ENCODE measurements at places on chromosomes 2 and 18. TPM values are rescaled to one million over a fixed set of nuclear protein-coding genes. Genes with fewer than 3 reads are reported as not detected.
A peak's percentile ranks its signal among the peaks of the same experiment; 100 is the strongest.

- DNase-seq: no peak
Measured at GRCh38 chr2:165610591-165611029, 141.1 kb downstream of the CSRNP3 start.

DNA sequence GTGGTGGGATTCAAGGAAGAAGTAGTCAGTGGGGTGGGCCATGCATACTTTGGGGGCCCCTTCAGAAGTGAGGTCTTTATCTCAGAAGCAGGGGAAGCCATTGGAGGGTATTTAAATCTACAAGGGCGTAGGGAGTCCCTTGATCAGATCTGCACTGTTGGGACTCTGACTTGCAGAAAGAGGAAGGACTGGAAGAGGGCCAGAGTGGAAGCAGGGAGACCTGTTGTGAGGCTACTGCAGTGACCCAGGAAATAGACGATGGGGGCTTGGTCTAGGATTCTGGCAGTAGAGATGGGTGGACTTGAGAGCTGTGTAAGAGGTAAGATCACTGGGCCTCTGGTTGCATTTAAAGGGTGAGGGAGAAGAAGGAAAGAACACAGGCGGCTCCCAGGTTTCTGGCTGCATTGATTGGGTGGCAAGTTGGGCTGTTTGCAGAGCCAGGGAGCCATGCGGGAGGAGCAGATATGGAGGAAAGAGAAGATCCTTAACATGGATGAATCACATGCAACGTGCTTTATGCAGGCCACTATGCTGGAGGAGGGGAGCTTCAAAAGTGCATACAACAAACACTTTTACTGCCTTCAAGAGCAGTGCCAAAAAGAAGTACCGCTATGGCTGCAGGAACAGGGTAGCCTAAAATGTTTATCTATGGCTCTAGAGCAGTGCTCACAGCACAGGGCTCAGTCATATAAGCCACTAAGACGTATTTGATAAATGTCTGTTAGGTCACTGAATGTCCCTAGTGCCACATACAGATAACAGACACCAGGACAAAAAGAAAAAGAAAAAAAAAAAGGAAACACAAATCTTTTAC, 2.3 kb downstream of the SFXN5 start:
- no peak for DNase-seq

- no peak for DNase-seq
Measured at GRCh38 chr2:133571249-133571648, 3.0 kb upstream of the NCKAP5 start.

DNA sequence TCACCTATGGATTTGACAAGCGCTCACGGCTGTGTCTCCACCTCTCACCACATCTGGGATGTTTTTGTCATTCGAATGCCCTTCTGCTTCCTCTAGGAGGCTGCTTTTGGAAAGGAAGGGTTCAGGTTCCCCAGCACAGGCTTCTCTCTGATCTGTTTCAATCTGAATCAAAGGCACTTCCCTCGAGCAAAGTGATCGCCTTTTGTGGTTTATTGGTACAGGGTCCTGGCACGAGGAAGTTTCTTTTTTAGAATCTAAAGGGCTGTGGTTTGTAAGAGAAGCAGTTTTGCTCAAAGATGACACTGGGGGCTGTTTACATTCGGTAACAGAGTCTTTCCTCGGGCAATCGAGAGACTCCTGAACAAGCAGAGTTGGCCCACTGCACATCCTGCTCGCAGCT, 145.0 kb downstream of the DAW1 start:
- no peak for DNase-seq

DNA sequence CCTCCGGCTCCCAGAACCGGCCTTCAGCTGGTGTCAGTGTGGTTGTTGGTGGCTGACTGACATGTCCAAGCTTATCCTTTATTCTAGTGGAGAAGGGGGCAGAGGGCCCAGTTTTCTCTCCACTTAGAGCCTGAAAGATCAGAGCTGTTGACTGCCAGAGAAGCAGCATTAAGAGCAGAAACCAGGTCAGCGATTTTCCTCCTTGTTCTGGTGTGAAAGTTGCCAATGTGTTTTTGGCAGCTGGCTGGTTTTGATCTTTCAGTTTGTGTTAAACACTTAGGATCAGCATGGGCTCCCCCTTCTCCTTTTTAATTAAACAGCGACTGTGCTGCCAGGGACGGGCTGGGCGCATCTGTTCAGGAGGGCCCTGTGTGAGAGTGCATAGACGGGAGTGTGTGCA, 100.9 kb downstream of the ASAP2 start:
- DNase-seq: no peak

DNA sequence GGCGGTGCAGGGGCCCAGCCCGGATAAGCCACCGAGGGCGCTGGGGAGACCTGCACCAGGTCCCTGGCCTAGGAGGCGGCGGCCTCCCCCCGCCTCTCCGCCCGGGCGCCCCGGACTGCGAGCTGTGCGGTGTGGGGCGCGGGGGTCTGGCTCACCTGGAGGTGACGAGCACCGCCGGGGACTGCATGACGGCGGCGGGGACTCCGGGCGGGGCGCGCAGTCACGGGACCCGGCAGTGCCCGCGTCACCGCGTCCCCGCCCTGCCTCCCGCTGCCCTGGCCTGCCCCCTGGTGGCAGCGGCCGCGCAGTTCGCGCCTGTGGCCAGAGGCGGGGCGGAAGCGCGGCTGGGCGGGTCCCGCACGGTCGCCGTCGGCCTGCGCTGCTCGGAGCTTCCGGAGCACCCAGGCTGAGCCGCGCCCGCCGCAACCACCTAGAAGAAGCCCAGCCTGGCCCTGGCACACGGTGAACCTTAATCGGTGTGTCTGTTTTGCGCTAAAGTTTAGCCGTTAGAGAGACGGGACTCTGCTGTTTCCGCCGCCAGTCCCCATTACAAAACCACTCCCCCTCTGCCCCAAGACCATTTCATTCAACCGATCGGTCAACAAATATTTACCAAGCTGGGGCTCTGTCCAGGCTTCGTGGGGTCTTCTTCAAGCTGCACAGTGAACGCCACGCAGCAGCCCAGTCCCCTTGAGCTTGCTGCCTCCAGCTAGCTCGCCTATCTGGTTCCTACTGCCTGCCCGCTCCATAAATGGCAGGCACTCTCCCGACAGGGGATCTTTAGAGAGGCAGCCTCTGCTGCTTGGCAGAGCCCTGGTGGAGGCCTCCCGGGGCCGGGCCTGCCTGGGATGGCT, at the start of gene HS1BP3:
TSS of gene HS1BP3 (minus strand) at position 222 of the 854 bp plus-strand sequence. CDS start at position 187, 35 bp downstream.
- DNase-seq: peak; percentile 76

GRCh38 chr2:199348871-199349270, 108.9 kb downstream of the SATB2 start:
- DNase-seq: no peak

CIB4 gene
- polyA plus RNA-seq: 0.40 TPM

CCDC74A gene
- polyA plus RNA-seq: 12.1 TPM

C2orf69 gene
- 12.2 TPM for polyA plus RNA-seq

SPDYA gene
- 0.49 TPM for polyA plus RNA-seq

PSMD14 gene
- 61.0 TPM for polyA plus RNA-seq
